Mammary epithelial cell (primary cell): ENCODE measurements at places on chromosomes 3 and 15. TPM values are rescaled to one million over a fixed set of nuclear protein-coding genes. Genes with fewer than 3 reads are reported as not detected.

- no peak for DNase-seq
Observed at GRCh38 chr3:195025884-195026200, 245.1 kb downstream of the XXYLT1 start.

DNA sequence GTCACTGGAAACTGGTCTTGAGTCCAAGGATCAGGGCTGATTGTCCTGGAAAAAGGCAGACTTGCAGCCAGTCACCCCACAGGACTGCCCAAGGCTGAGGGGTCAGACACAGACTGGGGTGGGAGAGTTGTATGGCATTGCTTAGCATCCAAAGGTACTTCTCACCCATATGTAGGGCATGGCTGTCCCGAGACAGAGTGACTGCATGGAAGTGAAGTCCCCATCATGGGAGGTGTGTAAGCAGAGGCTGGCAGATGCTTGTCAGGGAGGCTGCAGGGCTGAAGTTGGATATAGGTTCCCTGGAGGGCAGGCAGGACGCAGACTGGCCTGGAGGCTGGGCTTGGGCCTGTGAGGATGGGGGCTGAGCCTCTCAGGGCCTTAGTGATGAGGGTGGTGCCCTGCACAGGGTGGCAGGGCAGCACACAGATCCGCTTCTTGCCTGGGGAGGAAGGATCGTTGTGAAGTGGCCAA lies 31.1 kb downstream of the PSTPIP1 start:
- DNase-seq, result no peak

DNA sequence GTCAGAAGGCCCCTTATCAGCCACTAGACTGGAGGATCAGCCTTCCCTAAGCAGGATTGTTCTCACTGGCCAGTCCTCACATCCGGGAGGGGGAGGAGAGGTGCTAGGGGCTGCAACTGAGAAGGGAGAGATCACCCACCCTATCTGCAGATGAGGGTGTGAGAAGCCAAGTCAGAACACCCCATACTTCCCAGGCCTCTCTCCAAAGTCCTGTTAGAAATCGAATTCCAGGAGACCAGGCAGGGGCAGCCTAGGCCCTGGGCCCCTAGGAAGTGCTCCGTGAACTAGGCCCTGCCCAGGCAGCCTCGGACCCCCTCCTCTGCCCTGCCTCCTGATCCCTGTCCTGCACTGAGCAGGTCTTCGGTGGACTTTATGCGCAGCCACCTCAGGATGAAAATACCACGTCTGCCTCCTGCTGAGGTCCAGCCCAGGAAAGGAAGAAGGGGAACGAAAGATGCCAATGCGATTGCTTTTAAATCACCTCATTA lies 933 bp downstream of the DZIP1L start:
- DNase-seq, result peak; percentile 27

- no peak for DNase-seq
Observed at GRCh38 chr15:75672646-75673425, 25.1 kb downstream of the SNX33 start.

- no peak for DNase-seq
Observed at GRCh38 chr3:69941037-69941436, 58.5 kb upstream of the SAMMSON start.

DNA sequence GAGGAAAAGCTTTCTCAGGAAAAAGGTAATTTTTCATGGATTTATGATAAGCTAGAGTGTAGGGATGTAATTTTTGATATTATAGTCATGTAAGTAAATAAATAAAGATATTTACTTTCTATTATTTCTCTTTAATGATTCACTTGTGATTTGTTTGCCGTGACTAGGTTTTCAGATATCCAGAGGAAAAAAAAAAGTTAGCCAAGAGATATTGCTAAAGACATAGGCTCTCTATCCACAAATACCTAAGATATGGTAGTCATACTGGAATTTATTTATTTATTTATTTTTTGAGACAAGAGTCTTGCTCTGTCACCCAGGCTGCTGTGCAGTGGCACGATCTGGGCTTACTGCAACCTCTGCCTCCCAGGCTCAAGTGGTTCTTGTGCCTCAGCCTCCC lies 59.9 kb downstream of the AP4E1 start:
- no peak for DNase-seq

DNA sequence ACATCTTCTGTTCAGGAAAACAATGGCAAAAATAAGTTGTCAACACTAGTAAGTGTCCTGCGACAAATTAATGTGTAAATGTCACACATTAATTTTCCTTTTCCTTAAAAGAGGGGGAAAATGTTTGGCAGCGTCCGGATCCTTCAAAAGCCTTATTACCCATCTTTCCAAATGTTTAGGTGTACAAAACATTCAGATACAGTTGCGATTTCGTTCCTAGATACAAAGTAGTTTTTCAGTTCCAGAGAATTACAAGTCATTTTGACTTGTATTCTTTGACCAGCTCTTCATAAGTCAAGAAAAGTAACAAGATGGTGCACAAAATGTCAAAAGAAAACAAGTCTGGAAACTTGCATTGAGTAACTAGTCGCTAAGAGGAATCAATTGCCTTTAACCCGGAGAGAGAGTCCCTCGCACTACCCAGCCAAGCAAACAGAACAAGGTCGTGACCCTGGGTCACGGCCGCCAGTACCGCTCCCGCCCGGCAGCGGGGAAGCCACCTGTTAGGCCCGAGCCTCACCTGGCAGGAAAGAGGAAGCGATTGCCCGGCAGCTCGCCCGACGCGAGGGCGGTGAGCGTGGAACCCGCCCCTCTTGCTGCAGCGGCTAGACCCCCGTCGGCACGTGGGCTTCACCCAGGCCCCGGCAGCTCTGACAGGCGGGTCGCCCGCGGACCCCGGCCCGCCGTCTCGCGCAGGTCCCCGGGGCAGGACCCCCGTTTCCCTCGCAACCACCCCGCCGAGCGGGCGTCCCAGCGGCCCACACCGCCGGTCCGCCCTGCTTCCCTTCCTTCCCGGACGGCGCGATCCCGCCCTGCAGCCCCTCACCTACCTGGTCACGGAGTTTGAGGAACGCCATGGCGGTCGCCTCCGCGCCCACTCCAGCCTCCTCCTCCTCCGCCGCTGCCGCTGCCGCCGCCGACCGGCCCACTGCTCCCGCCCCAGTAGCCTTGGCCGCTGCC lies 61.0 kb upstream of the ANKRD28 start:
- peak; percentile 44 for DNase-seq

DNA sequence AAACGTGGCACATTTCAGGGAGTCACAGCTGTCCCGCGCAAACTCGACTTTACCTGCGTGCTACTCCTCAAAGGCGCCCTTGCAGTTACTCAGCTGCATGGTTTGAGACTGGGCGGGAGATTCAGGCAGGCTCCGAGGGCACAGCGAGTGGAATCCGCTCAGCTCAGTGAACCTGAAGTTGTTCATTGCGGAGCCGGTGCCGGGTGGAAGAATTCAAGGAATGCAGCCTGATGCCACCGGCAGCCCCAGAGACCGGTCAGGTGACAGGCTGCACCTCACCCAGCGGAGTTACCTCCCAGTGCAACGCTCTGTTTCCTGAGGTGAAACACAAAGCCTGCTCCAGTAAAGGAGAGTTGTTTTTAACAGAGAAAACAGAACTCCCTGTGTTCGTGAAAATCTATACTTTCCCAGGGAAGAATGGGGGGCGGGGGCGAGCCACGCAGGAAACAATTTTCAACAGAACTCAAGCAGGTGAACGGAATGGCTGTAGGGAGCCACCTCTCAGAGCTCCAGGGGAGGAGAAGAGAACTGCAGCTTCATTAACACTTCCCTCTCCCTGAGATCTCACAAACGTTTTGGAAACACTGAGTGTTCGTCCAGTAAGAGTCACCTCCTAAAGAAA lies 3.8 kb downstream of the VEPH1 start:
- peak; percentile 62 for DNase-seq

GRCh38 chr3:136380530-136380929 lies 130.4 kb downstream of the PCCB start:
- DNase-seq, result peak; percentile 38

DNA sequence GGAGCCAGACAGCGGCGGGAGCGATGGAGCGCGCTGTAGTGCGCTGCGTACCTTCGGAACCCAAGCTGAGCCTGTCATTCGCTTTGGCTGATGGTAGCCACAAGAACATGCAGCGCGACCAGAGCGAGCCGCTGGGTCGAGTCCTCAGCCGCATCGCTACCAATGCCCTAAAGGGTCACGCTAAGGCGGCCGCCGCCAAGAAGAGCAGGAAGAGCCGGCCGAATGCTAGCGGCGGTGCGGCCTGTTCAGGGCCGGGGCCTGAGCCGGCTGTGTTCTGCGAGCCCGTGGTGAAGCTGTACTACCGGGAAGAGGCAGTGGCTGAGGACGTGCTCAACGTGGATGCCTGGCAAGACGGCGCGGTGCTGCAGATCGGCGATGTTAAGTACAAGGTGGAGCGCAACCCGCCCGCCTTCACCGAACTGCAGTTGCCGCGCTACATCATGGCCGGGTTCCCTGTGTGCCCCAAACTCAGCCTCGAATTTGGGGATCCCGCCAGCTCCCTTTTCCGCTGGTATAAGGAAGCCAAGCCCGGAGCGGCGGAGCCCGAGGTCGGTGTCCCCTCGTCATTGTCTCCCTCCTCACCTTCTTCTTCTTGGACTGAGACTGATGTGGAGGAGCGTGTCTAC lies 498 bp downstream of the PDE12 start:
- DNase-seq, result no peak

- no peak for DNase-seq
Observed at GRCh38 chr3:32334675-32335074, 57.0 kb upstream of the CMTM7 start.

- DNase-seq, result peak; percentile 6
Observed at GRCh38 chr15:45790325-45790943, 155.6 kb downstream of the SQOR start.

- DNase-seq, result peak; percentile 68
Observed at GRCh38 chr15:80778964-80779657, at the start of gene CEMIP. CEMIP (plus strand) TSS chr15:80779370; CDS start chr15:80873880, 94,510 bp downstream.

DNA sequence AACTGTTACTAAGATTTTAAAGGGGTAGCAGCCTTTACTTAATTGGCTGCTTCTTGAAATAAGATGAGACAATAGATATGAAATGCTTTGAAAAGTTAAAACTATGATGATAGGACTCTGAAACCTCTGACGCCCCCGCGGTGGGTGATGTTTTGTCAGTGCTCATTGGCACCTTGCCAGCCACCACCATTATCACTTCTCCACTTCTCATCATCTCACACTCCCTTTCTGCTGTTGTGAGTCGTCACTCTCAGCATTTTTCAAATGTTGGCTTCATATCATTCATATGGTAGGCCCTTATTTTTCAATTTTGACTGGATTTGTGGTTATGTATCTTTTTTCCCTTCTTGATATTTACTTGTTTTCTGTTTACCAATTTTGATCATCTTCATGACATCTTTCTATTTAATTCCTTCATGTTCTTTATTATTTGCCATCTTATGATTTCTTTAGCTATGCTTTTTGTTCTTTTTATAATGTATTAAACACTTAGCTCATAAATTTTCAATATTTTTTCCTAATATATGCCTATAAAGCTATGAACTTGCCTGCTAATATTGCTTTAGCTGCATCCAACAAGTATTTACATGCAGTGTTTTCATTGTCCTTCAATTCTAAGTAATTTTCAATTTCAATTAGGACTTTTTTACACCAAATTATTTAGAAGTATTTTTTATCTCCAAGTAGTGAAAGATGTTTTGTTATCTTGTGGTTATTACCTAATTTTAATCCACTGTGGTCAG lies 30.3 kb upstream of the SKOR1 start:
- no peak for DNase-seq

DNA sequence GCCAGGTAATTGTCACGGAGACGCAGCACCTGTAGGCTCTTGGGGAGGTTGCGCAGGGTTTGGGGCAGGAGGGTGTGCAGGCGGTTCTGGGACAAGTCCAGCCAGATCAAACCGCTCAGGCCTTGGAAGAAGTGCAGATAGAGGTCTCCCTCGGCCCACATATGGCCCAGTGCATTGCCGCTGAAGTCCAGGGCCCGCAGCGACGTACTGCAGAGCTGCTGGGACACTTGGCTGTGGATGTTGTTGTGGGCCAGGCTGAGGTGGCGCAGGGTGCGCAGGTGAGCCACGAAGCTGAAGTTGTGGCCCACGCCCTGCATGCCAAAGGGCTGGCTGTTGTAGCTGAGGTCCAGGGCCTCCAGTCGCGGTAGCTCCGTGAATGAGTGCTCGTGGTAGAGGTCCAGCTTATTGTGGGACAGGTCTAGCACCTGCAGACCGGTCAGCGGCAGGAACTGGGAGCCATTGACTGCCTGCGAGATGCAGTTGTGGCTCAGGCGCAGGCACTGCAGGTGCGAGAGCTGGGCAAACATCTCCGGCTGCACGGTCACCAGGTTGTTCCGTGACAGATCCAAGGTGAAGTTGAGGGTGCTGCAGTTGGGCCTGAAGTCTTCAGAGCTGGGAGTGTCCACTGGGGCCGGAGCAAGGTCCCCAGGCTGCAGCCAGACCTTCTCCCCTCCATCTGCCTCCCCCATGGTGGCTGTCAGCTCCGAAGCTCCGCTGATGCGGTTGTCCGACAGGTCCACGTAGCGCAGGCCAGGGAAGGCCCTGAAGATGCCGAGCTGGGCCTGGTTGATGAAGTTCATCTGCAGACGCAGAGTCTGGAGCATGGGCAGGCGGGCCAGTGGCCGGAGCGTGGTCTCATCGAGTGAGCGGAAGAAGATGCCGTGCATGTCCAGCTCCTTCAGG lies 2.9 kb downstream of the TLR9 start:
- no peak for DNase-seq

DNA sequence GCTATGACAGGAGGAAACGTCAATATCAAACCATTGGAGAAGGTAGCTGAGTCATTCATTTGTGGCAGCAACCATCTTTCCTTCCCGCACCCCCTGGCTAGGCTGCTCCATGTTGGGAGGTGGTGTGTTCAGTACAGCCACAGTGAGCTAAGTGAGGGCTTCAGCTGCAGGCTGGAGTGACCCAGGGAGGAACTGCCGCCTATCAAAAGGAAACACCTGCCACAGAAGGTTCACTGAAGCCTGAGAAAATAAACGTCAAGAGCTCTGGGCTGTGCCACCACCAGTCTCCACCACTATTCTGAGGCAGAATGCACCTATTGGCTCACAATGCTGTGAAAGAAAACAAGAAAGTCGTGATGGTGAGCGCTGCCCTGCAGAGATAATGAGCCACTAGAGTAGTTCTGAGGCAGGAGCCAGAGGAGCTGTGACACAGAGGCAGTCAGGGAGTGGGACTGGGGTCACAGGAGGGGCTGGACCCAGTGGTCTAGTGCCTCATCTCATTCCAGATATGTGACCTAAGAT lies 34.8 kb upstream of the CD47 start:
- no peak for DNase-seq

GRCh38 chr3:72318504-72319193 lies 529.6 kb downstream of the SHQ1 start:
- DNase-seq, result no peak

- peak; percentile 31 for DNase-seq
Observed at GRCh38 chr3:195040773-195041520, 230.0 kb downstream of the XXYLT1 start.

The FEZF2 gene
- polyA plus RNA-seq, result not detected

The GJD2 gene
- not detected for polyA plus RNA-seq

The COL8A1 gene
- 21.7 TPM for polyA plus RNA-seq

The FAM227B gene
- 2.4 TPM for polyA plus RNA-seq

The AGTR1 gene
- not detected for polyA plus RNA-seq

The USP19 gene
- polyA plus RNA-seq, result 25.1 TPM
